ENCODE measurements at places on chromosomes 3 and 15.
A peak's percentile ranks its signal among the peaks of the same experiment; 100 is the strongest.

GRCh38 chr15:43239732-43240491, 19.1 kb upstream of the EPB42 start:
- no peak for DNase-seq

DNA sequence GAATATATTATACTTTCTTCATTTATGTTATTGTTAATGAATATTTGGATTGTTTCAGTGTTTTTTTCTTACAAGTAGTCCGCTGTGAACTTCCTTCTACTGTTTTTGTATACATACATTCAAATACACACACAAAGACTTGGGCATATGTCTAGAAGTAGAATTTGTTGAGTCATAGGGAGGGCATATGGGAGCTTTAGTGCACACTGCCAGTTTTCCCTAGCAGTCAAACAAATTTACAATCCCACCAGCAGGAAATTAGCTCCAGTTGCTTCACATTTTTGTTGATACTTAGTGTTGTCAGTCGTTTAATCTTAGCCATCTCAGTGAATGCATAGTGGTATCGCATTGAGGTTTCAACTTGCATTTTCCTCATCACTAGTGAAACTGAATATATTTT, 492.3 kb downstream of the DIPK2A start:
- no peak for DNase-seq

- no peak for DNase-seq
Observed at GRCh38 chr3:136840252-136840651, 21.3 kb downstream of the SLC35G2 start.

DNA sequence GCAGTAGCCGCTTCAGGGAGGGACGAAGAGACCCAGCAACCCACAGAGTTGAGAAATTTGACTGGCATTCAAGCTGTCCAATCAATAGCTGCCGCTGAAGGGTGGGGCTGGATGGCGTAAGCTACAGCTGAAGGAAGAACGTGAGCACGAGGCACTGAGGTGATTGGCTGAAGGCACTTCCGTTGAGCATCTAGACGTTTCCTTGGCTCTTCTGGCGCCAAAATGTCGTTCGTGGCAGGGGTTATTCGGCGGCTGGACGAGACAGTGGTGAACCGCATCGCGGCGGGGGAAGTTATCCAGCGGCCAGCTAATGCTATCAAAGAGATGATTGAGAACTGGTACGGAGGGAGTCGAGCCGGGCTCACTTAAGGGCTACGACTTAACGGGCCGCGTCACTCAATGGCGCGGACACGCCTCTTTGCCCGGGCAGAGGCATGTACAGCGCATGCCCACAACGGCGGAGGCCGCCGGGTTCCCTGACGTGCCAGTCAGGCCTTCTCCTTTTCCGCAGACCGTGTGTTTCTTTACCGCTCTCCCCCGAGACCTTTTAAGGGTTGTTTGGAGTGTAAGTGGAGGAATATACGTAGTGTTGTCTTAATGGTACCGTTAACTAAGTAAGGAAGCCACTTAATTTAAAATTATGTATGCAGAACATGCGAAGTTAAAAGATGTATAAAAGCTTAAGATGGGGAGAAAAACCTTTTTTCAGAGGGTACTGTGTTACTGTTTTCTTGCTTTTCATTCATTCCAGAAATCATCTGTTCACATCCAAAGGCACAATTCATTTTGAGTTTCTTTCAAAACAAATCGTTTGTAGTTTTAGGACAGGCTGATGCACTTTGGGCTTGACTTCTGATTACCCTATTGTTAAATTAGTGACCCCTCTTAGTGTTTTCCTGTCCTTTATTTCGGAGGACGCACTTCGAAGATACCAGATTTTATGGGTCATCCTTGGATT, at the start of gene MLH1:
TSS of gene MLH1 (plus strand) at position 193 of the 958 bp plus-strand sequence. CDS start at position 223, 30 bp downstream.
- DNase-seq: peak; percentile 100

- DNase-seq: no peak
Observed at GRCh38 chr3:14063152-14063551, 61.5 kb downstream of the CHCHD4 start.

- DNase-seq: no peak
Observed at GRCh38 chr3:161104561-161105551, at the start of gene B3GALNT1. Gene B3GALNT1, minus strand, starts transcription at chr3:161105349. Its CDS starts 18,595 bp downstream, at chr3:161086754.

DNA sequence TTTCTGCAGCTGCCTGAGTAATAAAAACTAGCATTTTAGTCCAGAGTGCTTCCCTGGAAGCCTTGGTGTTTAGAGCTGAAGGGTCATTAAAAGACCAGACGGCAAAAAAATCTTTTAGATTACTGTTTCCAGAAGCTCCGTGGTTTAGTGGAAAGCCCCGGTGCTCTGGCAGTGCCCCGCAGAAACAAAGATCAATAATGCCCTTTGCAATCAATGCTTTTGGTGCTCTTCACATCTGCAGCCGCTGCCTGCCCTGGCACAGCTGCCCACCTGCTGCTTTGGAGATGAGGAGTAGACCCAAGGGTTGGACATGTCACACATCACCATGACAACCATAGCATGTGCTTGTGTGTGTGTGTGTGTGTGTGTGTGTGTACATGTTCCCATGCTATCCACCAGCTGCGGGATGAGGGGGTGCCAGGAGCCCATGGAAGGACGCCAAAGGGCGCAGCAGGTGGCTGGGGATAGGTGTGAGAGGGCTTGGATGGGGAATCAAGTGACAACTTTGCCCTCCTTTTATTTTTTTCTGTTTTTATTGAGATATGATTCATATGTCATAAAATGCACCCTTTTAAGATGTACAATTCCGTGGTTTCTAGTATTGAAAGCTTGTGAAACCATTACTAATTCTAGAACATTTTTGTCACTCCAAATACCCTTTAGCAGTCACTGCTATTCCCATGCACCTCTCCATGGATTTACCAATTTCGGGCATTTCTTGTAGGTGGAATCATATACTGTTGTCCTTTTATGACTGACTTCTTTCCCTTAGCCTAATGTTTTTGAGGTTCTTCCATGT, 75.7 kb upstream of the KLHL25 start:
- DNase-seq: no peak

DNA sequence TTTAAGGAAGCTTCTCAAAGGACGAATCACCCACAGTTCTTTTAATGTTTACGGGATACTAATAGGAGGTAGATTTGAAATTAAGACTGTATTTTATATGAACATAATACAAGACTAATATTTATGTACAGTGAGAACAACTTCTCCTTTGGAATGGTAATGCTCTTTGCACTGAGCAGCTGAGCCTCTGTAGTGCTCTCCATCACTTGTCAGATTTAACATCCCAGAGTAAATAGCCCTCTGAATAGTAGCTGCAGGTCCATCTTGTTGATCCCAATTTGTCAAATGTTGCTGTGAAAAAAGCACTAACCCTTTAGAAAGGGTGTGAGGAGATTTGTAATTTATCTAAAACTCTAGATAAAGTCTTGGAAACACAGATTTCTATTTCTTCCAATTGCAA, 351.4 kb upstream of the KCNMB2 start:
- no peak for DNase-seq

DNA sequence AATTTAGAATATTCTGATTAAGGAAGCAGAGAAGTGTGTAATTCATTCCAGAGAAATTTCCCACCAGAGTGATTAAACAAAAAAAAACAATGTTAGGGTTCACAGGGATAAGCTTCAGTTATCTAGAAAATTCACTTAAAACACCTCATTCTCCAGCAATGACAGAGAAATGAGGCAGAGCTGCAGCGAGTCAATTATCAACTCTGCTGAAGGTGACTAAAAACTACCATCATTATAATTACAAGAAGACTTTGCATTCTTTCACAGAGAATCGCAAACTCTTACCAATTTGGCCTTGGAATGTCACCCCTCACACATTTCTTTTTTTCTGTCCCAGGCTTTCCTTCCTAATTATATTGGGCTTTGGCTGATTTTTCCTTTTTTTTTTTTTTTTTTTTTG, 117.1 kb downstream of the RAB11A start:
- DNase-seq: no peak

DNA sequence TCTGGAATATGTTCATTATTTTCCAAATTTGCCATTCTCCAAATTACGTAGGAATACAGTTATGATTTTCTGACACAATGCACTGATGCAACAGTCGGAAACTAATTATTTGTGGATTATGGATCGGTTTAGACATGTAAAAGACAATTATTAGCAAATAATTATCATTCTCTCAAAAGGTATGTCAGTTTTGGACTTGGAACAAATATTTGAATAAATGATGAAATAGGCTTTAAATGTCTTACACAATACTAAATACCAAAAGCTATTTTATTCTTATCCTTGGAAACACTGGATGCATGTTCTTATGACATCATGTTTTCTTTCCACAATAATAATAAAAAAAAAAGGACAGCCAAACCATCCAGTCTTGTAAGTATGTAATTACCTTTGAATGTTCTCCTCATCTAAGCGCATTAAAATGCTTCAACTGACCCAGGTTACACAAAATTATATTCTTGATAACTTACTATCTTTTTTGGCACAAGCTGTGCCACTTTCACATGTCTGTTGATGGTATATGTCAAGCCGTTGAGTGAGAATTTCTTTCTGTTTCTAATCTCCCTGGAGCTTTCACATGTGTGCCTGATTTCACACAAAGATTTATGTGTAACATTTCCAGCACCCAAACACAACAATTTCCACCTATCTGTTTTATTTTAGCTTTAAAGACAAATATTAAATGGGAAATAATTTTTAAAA, 238.5 kb upstream of the ZNF385D start:
- DNase-seq: no peak

DNA sequence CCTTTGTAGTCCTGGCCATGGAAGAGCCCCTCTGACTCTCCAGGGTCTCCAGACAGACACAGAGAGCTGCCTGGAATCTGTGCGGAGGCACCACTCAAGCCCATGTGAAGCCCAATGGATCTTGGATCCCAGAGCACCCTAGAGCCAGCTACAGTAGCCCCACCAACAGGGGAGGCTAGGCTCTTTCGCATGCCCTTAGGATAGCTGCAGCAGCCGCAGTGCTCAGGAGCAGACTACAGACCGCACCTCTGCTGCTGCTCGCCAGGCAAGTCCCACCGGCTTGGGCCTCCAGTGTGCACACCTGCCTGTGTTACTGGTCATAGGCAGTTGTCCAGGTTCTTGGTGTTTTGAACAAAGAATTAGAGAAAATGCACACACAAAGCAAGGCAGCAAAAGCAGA, 131.6 kb downstream of the SPATA16 start:
- no peak for DNase-seq

- DNase-seq: no peak
Observed at GRCh38 chr3:18546632-18547031, 121.5 kb upstream of the SATB1 start.

GRCh38 chr3:10164546-10165393, at the start of gene IRAK2:
Gene IRAK2, plus strand, starts transcription at chr3:10164919. Its CDS starts 36 bp downstream, at chr3:10164955.
- DNase-seq: peak; percentile 61

GRCh38 chr15:84654689-84655453, 788 bp upstream of the WDR73 start:
- peak; percentile 82 for DNase-seq

GRCh38 chr15:43187544-43188155, 2.4 kb downstream of the CCNDBP1 start:
- peak; percentile 72 for DNase-seq

- no peak for DNase-seq
Observed at GRCh38 chr3:18153571-18154173, 271.5 kb downstream of the SATB1 start.

- no peak for DNase-seq
Observed at GRCh38 chr3:22089284-22089683, 338.3 kb upstream of the ZNF385D start.

- no peak for DNase-seq
Observed at GRCh38 chr3:23880703-23881339, 36.0 kb downstream of the NKIRAS1 start.

DNA sequence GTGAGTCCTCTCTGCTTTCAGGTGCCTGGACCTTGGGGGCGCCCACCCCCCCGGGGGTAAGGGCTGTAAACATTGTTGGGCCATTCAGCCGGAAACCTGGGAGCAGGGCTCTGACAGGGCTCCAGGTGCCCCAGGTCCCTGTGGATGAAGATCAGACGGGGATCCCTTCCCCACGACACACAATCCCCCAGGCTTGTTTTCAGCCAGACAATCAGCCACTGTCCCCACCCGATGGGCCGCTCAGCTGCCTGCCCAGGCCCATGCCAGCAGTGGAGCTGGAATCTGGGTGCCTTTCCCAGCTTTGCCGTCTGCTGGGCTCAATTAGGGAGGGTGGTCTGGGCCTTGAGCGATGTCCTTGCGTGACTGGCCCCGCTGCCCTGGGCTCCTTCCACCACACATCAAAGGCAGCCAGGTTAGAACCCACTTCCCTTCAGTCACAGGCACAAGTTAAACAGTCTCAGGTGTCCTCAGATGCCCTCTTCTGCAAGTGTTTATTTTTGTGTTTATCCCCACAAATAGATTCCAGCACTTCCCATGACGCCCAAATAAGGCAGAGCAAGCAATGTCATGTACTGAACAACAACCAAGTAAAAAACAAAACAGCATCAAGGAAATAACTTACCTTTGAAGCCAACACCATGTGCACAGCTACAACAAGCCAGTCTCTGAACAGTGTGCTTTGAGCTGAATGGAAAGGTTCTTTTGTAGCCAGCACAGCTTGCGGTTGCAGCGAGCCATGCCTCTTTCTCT, 77.0 kb upstream of the ALDH1A3 start:
- no peak for DNase-seq

DNA sequence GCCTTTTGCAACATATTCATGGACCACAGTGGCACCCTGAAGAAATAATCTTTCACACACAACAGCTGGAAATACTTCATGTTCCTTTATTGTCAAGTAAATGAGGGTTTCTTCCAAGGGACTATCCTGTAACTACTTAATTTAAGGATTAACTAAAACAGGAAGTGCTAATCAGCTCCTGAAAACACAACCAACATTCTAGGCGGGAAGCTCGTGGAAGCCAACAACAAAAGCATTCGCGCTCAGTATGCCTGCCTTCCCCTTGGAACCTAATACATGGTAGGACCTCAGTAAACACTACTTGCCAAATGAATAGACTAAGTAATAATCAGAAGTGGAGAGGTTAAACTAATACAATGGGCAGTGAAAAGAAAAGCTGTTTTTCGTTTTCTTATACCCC, 300.9 kb downstream of the RORA start:
- DNase-seq: no peak

DNA sequence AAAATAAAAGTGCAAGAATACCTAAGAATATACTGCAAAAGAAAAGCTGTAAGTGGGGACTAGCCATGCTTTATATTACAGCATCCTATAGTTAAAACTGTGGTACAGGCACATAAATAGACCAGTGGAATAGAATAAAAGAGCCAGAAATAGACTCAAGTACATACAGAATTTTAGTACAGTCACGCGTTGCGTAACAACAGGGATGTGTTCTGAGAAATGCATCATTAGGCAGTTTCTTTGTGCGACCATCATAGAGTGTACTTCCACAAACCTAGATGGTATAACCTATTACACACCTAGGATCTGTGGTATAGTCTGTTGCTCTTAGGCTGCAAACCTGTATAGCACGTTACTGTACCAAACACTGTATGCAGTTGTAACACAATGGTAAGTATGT, 61.8 kb downstream of the PCCB start:
- DNase-seq: no peak

DNA sequence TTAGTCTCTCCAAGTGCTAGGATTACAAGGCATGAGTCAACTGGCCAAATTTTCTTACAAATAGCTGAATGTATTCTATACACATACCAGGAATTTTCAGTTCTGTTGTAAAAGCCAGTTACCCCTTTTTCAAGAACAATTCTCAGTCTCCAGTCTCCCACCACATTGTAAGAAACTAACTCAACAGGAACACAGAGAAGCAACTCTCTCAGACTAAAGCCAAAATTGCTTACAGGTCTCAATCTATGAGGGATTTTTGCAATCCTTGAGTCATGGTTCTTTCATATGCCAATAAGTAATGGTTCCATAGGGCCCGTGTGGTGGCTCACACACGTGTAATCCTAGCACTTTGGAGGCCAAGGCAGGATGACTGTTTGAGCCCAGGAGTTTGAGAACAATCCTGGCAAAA, 8.5 kb downstream of the IP6K2 start:
- DNase-seq: no peak

Measured in CD4-positive, alpha-beta T cell treated with Interleukin-17A for 1 hour (primary cell).